Stromal cell of bone marrow (primary cell): ENCODE measurements at places on chromosomes 12 and 14.

- DNase-seq, result no peak
These were observed 116.7 kb downstream of the BEGAIN start for GRCh38 chr14:100470523-100470897.

DNA sequence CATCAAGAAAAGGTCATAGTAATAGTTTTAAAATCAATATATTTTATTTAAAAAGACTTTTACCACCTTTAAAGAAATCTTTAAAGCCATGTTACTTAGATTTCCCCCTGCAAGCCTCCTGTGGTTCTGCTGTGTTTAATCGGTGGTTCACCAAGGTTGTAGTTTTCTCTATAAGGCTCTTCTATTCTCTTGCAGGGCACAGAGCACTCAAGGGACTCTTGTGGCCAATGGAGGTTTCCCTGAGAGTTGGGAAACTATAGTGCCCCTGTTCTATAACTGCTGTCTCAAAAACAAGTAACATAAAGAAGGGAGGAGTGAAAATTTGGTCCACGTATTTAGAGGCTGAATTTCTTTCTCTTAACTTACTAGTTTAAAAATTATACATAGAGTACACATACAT lies 25.0 kb downstream of the DACT1 start:
- DNase-seq, result no peak

- DNase-seq, result no peak
These were observed 811 bp upstream of the FBRSL1 start for GRCh38 chr12:132489078-132489601.

GRCh38 chr14:42475289-42475688 lies 868.6 kb downstream of the LRFN5 start:
- no peak for DNase-seq

DNA sequence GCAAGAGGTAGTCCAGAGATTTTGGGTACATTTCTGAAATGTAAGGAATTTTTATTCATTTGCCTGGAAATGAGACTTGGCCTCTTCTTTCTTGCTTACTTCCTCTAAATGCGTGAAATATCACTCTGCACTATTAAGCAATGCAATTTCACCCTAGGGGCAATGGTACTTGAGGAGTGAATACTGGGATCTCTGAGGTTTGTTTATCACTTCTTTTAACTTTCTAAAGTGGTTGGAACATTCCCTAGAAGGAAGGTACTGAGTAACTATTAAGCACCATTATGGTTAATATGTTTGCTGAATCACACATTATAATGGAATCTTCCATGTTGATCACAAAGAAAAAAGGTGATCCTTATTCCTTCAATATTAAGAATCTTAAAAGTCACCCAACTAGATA lies 120.9 kb upstream of the CAND1 start:
- DNase-seq, result no peak

GRCh38 chr14:26170885-26171284 lies 426.9 kb downstream of the NOVA1 start:
- DNase-seq, result no peak

DNA sequence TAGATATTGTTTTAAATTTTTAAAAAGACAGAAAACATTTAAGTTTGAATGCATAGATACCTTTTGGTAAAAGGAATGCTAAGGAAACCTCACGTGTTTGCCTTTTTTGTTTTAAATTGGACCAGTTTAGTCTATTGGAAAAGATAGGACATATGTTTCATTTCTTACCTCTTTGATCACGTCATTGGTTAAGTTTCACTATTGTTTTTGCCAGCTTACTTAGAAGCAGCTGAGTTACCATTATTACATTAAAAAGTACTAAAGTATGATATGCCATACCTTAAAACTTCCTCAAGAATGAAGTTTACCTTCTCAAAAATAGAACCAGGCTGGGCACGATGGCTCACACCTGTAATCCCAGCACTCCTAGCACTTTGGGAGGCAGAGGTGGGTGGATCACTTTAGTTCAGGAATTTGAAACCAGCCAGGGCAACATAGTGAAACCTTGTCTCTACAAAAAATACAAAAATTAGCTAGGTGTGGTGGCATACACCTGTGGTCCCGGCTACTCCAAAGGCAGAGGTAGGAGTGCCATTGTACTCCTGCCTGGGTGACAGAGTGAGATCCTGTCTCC lies 54.4 kb downstream of the SRGAP1 start:
- no peak for DNase-seq

DNA sequence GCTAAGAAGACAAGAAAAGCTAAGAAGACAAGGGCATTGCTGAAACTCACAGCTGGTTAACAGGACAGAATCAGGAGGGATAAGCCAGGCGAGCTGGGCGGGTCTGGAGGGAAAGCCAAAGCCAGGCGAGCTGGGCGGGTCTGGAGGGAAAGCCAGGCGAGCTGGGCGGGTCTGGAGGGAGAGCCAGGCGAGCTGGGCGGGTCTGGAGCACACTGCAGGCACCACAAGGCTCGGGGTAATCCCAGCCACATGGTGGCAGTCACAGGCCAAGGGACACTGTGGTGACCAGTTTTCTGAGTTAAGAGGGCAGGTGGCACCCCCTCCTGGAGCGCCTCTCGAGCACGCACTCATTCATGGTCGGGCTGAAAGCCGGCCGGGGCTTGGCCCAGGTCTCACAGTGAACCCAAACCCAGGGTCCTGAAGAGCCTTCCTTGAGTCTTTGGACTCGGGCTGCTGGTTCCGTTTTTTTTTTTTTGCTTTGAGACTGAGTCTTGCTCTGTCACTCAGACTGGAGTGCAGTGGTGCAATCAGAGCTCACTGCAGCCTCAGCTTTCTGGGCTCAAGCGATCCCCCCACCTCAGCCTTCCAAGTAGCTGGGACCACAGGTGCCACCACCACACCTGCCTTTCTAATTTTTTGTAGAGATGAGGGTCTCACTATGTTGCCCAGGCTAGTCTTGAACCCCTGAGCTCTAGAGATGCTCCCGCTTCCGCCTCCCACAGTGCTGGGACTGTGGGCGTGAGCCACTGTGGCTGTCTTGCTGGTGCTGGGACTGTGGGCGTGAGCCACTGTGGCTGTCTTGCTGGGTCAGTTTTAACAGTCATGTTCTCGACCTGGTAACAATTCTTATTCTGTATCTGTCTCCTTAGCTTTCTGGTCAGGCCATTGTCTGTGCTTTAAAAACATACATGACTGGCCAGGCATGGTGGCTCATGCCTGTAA lies 40.2 kb downstream of the HSP90AA1 start:
- peak; percentile 43 for DNase-seq

DNA sequence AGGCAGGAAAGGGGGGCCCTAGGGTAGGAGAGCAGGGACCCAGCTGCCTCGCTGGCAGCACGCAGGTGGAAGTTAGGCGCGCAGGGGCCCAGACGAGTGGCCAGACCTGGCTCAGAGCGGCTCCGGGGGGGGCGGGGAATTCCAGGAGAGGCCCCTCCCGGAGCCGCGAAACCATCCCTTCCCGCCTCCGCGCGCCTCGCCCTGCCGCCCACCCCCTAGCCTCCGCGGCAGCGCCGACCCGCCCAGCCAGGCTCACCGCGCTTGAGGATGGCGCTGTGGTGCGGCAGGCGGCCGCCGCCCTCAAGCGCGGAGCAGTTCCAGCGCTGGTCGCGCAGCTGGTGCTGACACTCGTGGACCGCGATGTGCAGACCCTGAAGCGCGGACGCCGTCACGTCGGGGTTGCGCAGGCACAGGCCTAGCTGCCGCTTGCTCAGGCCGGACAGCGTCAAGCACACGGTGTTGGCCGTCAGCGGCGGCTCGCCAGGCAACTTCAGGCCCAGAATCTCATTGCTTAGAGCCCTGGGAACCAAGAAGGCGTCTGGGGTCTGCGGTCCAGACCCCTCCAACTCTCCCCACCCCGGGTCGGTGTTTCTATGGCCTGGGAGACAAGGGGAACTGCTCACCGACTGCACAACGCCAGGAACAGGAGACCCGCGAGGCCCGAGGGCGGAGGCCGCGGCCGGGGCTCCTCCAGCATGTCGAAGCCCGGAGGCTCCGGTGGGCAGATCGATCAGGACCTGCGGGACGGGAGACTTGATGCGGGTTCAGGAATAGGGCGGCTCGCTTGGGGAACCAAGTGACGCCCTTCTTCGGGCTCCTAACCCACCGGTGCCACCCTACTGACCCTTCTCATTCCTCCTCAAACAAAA lies 1.5 kb downstream of the WNT10B start:
- no peak for DNase-seq

GRCh38 chr12:94754653-94755052 lies 104.3 kb upstream of the TMCC3 start:
- DNase-seq, result no peak

- no peak for DNase-seq
These were observed 67.5 kb downstream of the TMX1 start for GRCh38 chr14:51307551-51307950.
